ENCODE measurements at places on chromosomes 4 and X.
A peak's percentile ranks its signal among the peaks of the same experiment; 100 is the strongest.

GRCh38 chr4:6018331-6018730 is at the start of gene C4orf50:
TSS of gene C4orf50 (minus strand) at chr4:6018431.
- no peak for DNase-seq

DNA sequence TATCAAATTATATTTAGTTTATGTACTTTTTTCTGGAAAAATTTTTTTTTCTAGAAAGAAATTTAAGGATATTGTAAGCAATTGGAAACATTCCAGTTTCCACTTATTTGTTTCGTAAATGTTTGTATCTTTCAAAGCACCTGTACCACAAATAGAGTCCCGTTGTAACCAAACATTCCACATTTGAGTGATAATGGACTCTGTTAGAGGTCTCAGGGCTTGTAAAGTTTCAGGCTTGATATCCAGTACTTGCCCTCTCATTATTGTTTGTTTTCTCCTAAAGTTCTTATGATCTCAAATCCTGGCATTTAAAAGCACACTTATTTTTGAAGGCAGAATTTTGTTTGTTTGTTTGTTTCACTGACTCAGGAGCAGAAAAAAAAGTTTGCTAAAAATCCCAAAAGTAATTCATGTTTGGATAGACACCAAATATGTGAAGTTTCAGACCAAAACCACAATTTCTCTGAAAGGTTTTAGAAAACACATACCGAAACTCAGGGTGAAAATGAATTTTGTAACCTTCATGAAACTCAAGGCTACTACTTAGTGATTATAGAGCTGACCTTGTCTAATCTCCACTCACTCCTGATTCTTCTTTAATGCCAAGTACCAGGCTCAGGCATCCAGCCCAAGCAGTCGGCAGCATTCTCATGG is 5.7 kb upstream of the TMEM192 start:
- no peak for DNase-seq

DNA sequence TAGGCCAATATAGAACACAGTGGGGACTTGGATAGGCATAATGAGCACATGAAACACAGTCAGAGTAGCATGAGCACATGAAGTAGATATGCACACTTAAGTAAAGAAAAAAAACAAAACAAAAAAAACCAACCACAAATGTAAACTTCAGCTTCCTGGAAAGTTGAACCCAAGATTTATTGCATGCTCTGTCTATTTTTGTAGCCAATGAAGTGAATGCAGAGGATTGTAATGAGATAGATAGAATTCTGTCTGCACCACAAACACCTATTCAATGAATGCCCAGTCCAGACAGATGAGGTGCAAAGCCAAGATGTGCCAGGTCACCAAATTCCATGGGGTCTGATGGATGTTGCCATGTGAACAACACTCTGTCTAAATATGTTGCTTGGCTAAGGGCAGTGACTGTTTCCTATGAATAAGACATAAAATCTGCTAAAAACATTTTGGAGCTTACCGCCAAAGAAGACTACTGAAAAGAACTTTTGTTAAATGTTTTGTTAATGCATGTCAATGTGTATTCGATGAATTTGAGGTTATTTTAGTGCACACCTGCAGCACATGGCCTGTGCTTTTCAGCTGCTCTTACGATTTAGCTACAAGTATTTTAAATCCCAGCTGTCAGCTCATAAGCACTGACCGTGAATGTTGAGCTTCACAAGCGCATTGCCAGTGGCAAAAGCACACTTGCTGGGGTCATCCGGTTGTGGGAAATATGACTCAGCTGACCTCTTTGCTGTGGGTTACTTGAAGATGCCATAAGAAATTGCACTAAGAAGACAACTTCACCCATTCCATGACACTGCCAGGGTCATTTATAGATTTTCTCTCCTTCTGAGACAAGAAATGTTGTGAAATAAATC is 374.8 kb upstream of the GNPDA2 start:
- peak; percentile 73 for DNase-seq

DNA sequence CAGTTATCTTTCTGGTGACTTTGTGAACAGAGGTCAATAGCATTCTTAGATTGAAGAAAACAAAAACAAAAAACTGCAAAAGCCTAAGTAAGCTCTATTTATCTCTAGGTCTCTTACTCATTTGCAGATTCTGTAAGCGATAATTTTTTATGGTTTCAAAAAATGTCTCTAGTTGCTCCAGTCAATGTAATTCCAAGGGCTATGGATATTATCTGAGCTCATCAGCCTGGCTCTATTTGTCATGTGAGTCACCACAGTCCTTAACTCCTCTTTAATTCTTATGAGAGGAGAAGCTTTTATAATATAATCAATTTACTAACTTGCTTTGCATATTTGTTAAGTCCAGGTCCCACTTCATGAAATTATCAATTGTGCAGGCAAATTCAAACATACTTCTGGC is 79.1 kb downstream of the NPFFR2 start:
- DNase-seq = no peak

GRCh38 chr4:128635141-128635954 is 174.2 kb upstream of the JADE1 start:
- peak; percentile 14 for DNase-seq

DNA sequence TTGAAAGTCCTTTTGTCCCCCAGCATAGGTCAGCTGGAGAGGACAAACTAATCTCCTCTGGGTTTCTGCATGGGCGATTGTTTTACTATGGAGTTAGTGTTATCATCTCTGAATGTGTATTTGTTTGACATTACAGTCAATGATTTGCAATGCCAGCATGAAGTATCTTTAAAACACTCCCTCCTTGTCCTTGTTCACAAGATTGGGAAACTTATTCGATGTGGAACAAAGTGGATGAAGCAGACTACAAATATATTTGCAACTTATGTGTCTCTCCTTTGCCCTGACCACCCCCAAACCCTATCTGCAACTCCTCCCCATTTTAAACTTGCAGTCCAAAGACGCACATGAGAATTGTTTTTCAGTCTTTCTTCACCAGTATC is 1.5 kb upstream of the PITX2 start:
- no peak for DNase-seq

DNA sequence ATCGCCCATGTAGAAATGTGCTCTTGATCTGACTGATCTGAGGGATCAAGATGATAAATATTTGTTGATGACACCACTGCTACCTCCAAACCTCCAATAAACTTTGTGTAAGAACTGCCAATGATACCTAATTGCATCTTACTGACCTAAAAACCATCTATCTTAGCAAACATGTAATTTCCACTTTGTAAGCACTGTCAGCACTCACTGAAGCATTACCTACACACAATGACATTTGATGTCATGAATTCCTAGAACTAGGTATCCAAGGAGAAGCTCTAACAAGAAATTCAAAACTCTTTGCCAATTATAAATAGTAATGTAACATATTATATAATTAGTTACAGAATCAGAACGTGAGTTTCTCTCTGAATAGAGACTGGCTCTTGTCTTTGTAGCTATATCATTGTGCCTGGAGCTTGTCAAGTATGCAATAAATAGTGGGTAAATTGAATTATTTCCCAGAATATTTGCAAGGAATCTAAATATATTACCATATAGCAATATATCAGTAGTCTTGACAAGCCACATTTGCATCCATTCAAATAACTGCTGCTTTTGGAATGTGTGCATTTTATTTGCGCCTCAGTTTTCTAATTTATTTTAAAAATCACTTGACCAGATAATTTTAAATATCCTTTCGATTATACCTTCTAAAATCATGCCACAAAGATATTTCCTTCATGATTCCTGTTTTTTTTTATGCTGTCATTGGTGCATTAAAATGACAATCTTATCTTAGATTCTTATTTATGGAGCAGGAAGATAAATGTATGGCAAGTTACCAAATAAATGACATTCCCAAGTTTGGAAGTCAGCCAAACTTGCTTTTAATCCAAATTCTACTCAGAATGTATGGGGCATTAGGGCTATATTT is 232.3 kb upstream of the NEIL3 start:
- no peak for DNase-seq

- peak; percentile 49 for DNase-seq
Measured at GRCh38 chr4:153634738-153635353, 49.2 kb upstream of the TLR2 start.

- DNase-seq = peak; percentile 74
Measured at GRCh38 chrX:106919932-106920452, at the start of gene CLDN2. TSS of gene CLDN2 (plus strand) at chrX:106920402. CDS start at chrX:106928229, 7,827 bp downstream.

DNA sequence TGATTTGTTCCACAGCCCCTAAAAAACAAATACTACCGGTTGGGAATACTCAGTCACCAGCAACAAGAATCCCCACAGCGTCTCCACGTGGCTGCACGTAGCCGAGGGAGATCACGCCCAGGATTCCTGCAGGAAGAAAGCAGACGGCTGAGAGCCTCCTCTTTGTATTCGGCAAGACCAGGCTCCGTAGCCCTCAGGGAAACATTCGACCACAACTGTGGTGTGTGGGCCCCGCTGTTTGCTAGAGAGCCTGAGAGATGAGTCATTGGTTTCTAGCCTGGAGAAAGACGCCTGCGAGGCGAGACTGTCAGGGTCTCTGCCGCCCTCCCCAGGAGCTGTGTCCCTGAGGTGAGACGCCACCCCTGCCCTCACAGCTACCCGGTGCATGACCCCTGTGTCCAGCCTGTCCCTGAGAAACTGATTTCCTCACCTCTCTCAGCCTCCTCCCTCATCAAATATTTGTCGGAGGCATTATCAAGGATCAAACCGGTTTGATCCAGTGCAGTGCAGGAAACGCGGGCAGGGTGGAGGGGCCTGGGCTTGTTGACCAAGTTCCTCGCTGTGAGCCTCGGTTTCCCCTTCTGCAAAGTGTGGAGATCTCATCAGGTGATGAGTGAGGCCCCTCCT is 4.7 kb upstream of the S100P start:
- DNase-seq = peak; percentile 55
